G401 (cell line): ENCODE measurements at places on chromosomes 5 and 9. TPM values are rescaled to one million over a fixed set of nuclear protein-coding genes. Genes with fewer than 3 reads are reported as not detected.

The AGTPBP1 gene
- 85.2 and 122 TPM in 2 replicates for total RNA-seq

The RBM27 gene
- total RNA-seq: 37.2 and 45.2 TPM in 2 replicates

The SLC4A9 gene
- not detected in 2 replicates for total RNA-seq

The CLIC3 gene
- 2.1 and 6.2 TPM in 2 replicates for total RNA-seq

The OBP2B gene
- not detected in 2 replicates for total RNA-seq

The PCDHB15 gene
- total RNA-seq: not detected in 2 replicates

The PAEP gene
- total RNA-seq: not detected in 2 replicates

The LRRC19 gene
- not detected in 2 replicates for total RNA-seq

The C5orf46 gene
- total RNA-seq: not detected in 2 replicates

The PPIC gene
- 2.3 and 4.1 TPM in 2 replicates for total RNA-seq

The F2RL2 gene
- 204 and 260 TPM in 2 replicates for total RNA-seq

The FOXD4 gene
- total RNA-seq: not detected in 2 replicates

The BOD1 gene
- 85.4 and 98.6 TPM in 2 replicates for total RNA-seq

The LCNL1 gene
- not detected in 2 replicates for total RNA-seq

The LEAP2 gene
- total RNA-seq: not detected in 2 replicates

The WWC1 gene
- total RNA-seq: 37.0 and 46.3 TPM in 2 replicates

The CDC20B gene
- not detected in 2 replicates for total RNA-seq

The FKTN gene
- 15.1 and 21.9 TPM in 2 replicates for total RNA-seq

The SERF1B gene
- total RNA-seq: 11.7 and 23.1 TPM in 2 replicates

The GDF9 gene
- total RNA-seq: 0.12 and 1.3 TPM in 2 replicates

The KIF4B gene
- 0.06 and 0.07 TPM in 2 replicates for total RNA-seq

The PLAC8L1 gene
- not detected in 2 replicates for total RNA-seq

The ANKRD20A1 gene
- 0.41 TPM in 1 of 2 replicates, not detected in the other for total RNA-seq

The PTGS1 gene
- total RNA-seq: not detected in 2 replicates

The NMRK1 gene
- 2.7 and 7.4 TPM in 2 replicates for total RNA-seq

The CER1 gene
- not detected in 2 replicates for total RNA-seq

The KCNN2 gene
- not detected in 2 replicates for total RNA-seq

The GPR21 gene
- total RNA-seq: 0.12 TPM in 1 of 2 replicates, not detected in the other

The DMAC1 gene
- total RNA-seq: 11.1 and 31.1 TPM in 2 replicates

The DAB2 gene
- not detected in 2 replicates for total RNA-seq

The NNT gene
- total RNA-seq: 13.4 and 18.1 TPM in 2 replicates

The ITK gene
- not detected in 2 replicates for total RNA-seq

The AGXT2 gene
- total RNA-seq: not detected in 2 replicates

The AMBP gene
- not detected in 2 replicates for total RNA-seq

The TXNDC8 gene
- not detected in 2 replicates for total RNA-seq

The CDH9 gene
- not detected in 2 replicates for total RNA-seq

The C5 gene
- total RNA-seq: 15.6 and 20.7 TPM in 2 replicates

The KCNV2 gene
- not detected in 2 replicates for total RNA-seq

The ITGA2 gene
- total RNA-seq: not detected in 2 replicates

The NUTM2F gene
- not detected in 2 replicates for total RNA-seq

The DND1 gene
- total RNA-seq: not detected in 2 replicates

The MAMDC2 gene
- total RNA-seq: 0.81 and 1.2 TPM in 2 replicates

The SPINK7 gene
- total RNA-seq: not detected in 2 replicates

The TMEM252 gene
- total RNA-seq: not detected in 2 replicates

The ADAMTS16 gene
- not detected in 2 replicates for total RNA-seq

The RBM22 gene
- total RNA-seq: 20.1 and 40.9 TPM in 2 replicates

The TAF11L7 gene
- total RNA-seq: not detected in 2 replicates

The FAM200C gene
- 4.9 and 5.2 TPM in 2 replicates for total RNA-seq

The FOXD4L5 gene
- not detected in 2 replicates for total RNA-seq

The LRRTM2 gene
- total RNA-seq: not detected in 2 replicates

The RGS7BP gene
- total RNA-seq: not detected in 2 replicates

The PFN3 gene
- not detected in 2 replicates for total RNA-seq

The PRLR gene
- total RNA-seq: not detected in 2 replicates

The GGTA1 gene
- not detected in 2 replicates for total RNA-seq

The LHX6 gene
- total RNA-seq: 23.9 and 34.8 TPM in 2 replicates

The SEC61B gene
- total RNA-seq: 84.4 and 164 TPM in 2 replicates
